ENCODE measurements at places on chromosomes 13 and 19.

- DNase-seq = no peak
Measured at GRCh38 chr13:40635315-40635995, 31.0 kb downstream of the FOXO1 start.

- DNase-seq = no peak
Measured at GRCh38 chr19:40348961-40349507, 539 bp downstream of the PLD3 start.

DNA sequence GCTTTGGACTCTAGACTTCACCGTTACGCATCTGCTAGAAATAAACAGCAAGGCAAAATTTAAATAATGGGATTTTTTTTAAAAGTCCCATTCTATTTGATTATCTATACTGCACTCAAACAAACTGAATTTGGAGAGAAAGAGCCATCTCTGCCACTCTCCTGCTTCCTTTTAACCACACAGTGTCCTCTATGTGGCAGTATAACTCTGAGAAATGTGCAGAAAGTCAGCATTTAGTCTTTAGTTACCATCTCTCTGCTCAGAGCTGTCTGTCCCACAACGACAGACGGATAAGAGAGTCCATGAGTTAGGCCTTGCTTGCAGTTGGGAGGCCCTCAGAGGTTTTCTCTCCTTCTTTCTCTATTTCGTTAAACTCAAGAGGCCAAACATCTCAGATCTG is 21.2 kb downstream of the CCNA1 start:
- no peak for DNase-seq

DNA sequence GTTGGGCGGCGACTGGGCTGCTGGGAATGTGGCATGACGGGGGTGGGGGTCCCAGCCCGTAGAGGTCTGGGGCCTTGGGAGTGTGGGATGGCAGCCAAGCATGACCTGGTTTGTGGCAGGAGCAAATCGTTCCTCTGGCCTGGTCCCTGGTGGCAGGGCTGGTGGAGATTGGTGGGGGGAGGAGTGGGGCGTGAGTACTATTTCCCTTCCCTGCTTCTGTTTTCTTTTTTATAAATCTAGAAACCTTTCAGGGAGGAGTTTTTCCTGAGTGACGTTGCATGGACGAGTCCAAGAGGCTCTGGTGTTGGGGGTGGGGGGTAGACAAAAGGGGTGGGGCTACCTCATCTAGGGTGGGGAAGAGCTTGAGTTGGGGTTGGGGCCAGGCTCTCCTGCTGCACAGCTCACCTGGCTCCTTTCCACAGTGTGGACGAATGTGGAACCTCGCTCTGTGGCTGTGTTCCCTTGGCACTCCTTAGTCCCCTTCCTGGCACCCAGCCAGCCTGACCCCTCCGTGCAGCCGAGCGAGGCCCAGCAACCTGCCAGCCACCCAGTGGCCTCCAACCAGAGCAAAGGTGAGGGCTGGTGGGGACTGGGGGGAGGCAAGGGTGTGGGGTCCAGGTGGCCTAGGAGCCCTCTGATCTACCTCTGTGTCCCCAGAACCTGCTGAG is 15.4 kb upstream of the PRR19 start:
- DNase-seq = no peak

- DNase-seq = no peak
Measured at GRCh38 chr19:16337809-16338469, 13.3 kb downstream of the KLF2 start.

All from activated CD4-positive, alpha-beta T cell treated with anti-CD3 and anti-CD28 coated beads for 4 hours (primary cell).